ENCODE measurements at places on chromosomes 11 and 22. TPM values are rescaled to one million over a fixed set of nuclear protein-coding genes. Genes with fewer than 3 reads are reported as not detected.

GRCh38 chr11:47553406-47553743 is 443 bp upstream of the CELF1 start:
- peak; percentile 67 for DNase-seq

- no peak for DNase-seq
Measured at GRCh38 chr11:102244681-102245409, 72.4 kb upstream of the BIRC3 start.

GRCh38 chr11:111105566-111105965 is 140.0 kb upstream of the POU2AF2 start:
- no peak for DNase-seq

GRCh38 chr11:60240662-60241061 is 2.3 kb downstream of the MS4A4E start:
- no peak for DNase-seq

GRCh38 chr22:32874385-32874784 is 72.9 kb downstream of the TIMP3 start:
- DNase-seq, result no peak

GRCh38 chr11:44530413-44531115 is 34.9 kb upstream of the CD82 start:
- peak; percentile 18 for DNase-seq

GRCh38 chr11:34963351-34963750 is 46.9 kb downstream of the PDHX start:
- no peak for DNase-seq

DNA sequence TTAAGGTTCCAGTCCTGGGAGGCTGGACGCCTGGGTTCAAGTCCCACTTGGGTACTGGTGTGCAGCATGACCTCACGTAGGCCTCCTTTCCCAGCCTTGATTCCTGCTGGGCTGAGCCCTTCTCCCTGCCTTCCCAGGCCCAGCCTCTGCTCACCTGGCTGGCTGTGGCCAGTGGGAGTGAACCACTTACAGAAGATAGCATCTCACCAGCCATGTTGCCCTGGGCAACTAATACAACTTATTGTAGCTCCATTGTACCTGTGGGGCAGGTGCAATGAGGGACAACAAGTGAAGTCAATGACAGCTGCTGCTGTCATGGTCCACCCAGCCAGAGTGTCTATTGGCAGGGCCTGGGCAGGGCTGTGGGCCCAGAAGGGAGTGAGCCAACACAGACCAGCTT is 48.4 kb upstream of the MPEG1 start:
- DNase-seq, result no peak

DNAJB13 gene
- total RNA-seq, result not detected
